Right ventricle myocardium superior (tissue), 1 donor: ENCODE measurements at places on chromosomes 6 and 20. TPM values are rescaled to one million over a fixed set of nuclear protein-coding genes. Genes with fewer than 3 reads are reported as not detected.

HTR1E gene
- not detected for total RNA-seq

CCDC170 gene
- 0.65 TPM for total RNA-seq

GGTLC1 gene
- total RNA-seq, result not detected

STMN3 gene
- total RNA-seq, result 4.3 TPM

TMEM200A gene
- not detected for total RNA-seq

USP49 gene
- total RNA-seq, result 1.2 TPM

LINC00237 gene
- total RNA-seq, result not detected

EPPIN gene
- not detected for total RNA-seq

SYCP2 gene
- total RNA-seq, result 0.94 TPM

CENPW gene
- 0.48 TPM for total RNA-seq

LAMP5 gene
- not detected for total RNA-seq

DNA sequence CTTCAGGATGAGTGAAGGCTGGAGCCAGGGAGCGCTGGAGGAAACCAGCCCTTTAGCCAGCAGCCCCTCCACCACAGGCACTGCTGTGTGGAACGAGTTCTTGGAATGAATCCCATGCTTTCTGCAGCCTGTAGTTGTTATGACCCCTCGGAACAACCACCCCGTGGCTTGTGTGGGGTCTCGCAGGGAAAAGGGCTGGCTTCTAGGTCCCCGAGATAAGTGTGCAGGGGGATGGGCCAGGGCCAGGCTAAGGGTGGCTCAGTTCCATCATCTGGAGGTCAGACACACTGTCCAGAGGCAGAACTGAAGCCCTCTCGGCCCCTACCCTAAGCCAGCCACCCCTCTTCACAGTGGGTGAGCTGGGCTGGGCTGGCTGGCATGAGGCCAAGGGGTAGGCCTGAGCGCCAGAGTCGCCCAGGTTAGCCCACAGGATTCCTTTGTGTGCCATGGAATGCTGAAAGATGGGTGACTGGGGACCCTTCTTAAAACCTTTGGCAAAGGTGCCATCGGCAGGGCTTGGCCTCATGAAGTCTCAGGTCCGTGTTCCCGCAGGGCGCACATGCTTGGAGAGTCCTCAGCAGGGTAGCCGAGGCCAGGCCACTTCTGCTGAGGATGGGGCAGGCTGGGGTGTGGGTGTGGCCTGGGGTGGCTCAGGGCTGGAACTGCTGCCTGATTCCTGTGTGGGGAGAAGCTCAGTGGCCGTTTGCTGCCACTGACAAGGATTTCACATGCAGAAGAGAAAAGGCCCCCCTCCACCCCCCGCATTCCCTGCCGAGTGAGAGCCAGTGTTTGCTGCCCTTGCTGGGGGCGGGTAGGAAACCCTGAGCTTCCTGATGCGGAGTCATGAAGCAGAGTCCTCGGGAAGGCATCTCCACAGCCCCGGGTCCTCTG is 24.6 kb downstream of the SPATA2 start:
- peak; percentile 61 for DNase-seq

- no peak for DNase-seq
These were observed 113.5 kb downstream of the SLC22A3 start for GRCh38 chr6:160461641-160462040.

DNA sequence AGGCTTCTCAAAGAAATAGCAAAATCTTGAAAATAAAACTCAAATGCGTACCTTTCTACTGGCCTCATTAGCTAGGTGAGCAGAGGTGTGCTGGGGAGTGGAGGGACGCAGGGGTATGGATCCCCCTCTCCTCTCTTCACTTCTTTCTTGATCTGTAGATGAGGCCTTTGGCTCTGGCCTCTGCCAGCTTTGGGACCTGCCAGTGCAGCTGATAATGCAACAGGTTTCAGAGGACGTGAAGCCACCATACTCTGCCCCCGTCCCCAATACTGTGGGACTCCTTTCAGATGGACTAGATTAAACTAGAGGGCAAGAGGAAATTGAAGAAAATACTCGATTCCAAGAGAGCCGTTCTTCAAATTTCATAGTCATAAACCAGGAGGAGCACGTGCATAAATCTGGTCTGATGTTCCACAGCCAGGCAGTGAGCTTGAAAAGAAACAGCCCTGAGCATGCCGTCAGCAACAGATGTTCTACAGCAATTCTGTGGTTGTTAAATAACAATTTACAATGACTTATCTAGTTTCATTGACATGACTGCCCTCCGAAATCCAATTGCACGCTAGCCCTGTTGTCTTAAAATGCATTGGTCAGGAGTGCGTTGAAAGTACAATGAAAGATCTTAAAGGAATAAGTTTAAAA is 245.3 kb upstream of the FOXQ1 start:
- DNase-seq, result no peak

GRCh38 chr20:49627329-49627761 is 59.4 kb upstream of the PTGIS start:
- no peak for DNase-seq

- DNase-seq, result no peak
These were observed 41.1 kb downstream of the PTPN1 start for GRCh38 chr20:50551288-50551687.

- peak; percentile 81 for DNase-seq
These were observed 21.9 kb downstream of the MYH7B start for GRCh38 chr20:34977365-34978091.

DNA sequence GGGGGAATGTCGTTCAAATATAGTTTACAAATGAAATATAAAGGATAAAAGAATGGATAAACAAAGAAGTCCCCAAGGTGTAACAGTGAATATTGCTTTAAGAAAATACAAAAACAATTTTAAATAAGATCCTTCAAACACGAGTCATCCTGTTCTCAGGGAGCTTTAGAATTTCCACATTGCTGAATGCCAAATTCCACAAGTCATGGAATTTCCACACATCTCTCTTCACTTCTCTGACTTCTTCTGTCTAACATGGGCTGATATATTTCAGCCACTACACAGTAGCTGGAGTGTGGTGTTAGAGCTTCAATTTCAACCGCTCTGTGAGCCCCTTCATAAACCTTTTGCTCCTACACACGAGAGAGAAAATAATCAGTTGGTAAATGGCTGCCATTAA is 28.0 kb downstream of the IL22RA2 start:
- DNase-seq, result no peak

DNA sequence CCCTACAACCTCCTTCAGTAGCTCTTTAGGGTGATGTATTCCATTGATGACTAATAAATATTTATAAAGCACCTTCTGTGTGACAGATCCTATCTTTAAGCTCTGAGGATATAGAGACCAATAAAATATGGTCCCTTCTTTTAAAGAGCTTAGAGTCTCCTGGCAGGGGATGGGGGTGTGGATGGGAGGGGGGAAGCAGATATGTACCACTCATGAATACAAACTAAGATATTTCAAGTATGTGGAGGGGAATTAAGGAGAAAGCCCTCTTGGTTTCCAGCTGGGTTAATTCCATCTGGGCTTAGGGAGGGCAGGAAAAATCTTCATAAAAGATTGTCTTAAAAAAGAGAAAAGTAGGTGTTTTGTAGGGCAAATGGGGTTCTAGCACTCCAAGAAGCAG is 21.6 kb upstream of the FBXO9 start:
- no peak for DNase-seq

GRCh38 chr6:11917951-11918738 is 94.0 kb upstream of the HIVEP1 start:
- no peak for DNase-seq

DNA sequence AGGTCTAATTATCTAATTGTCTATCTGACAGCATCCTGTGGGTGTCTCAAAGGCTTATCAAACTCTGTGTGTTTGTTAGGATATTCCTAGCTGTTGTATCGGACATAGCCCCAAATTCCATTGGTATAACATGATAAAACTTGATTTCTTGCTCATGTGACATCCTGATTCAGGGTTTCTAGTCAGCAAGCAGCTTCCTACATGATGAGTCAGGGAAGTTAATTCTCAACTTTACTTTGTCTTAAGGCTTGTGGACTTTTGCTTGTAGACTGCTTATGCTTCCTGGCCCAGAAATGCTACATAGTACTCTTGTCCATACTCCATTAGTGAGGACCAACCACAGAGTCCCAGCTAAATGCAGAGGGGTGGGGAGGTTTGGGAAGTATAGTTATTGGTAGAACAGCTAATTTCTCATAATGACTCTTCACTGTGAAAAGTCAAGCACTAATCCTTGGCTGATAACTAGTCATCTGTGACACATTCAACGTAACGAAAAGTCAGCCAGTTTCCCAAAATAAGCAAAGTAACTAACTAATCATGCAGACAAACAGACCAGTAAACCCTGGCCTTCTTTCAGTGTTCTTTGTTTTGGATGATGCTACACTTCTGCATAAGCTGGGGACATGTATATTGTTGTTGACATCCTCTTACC is 25.8 kb downstream of the NKAIN2 start:
- DNase-seq, result no peak

- DNase-seq, result no peak
These were observed 86.6 kb downstream of the ECT2L start for GRCh38 chr6:138882369-138883017.

DNA sequence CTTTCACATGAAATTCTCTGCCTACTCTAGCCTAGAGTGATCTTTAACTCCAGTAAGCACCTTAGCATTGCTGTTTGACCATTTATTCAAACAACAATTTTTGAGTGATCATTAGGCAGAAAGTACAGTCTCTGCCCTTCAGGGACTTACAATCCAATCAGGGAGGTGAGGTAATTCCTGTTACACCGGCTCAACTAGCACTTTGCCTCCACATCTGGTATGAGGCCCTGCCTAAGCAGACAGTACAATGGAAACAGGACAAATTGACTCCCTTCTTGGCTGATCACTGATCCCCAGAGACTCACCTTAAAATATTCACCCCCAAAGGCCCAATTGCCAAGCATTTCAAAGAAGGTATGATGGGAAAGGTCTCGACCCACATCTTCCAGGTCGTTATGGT is 1.4 kb downstream of the AARS2 start:
- no peak for DNase-seq

DNA sequence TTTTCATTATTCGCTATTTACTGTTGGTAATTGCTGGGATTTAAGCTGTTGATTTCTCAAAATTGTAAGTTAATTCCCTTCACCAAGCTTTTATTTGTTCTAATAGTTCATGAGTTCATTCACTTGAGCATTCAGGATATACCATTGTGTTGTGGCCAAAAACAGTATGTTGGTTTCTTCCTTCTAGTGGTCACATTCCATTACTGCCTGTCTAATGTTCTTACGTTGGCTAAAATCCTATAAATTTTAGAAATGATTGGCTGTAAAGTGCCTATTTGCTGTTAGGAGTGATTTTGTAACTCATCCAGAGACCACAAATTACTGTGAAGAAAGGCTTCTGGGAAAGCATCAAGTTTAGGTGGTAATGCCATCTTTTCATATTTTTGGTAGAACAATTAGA is 76.3 kb downstream of the FARS2 start:
- DNase-seq, result no peak

- no peak for DNase-seq
These were observed 145.2 kb downstream of the COL21A1 start for GRCh38 chr6:56102216-56102615.
